ENCODE measurements at places on chromosomes 16 and 17.

- peak; percentile 87 for DNase-seq
These were observed 1.8 kb upstream of the SOST start for GRCh38 chr17:43760254-43760852.

GRCh38 chr17:76081295-76082210 lies 2.6 kb downstream of the ZACN start:
- DNase-seq = no peak

GRCh38 chr16:80265624-80266306 lies 275.0 kb upstream of the DYNLRB2 start:
- no peak for DNase-seq

- DNase-seq = no peak
These were observed 138.8 kb downstream of the PRKCA start for GRCh38 chr17:66441101-66441661.

- peak; percentile 40 for DNase-seq
These were observed 82.6 kb downstream of the HIC1 start for GRCh38 chr17:2137342-2138098.

GRCh38 chr16:88742896-88743605 lies 36.7 kb downstream of the CTU2 start:
- DNase-seq = no peak

- DNase-seq = no peak
These were observed 131.0 kb downstream of the PRKCB start for GRCh38 chr16:23966597-23967394.

GRCh38 chr17:43979671-43980070 lies 24.8 kb upstream of the NAGS start:
- DNase-seq = no peak

GRCh38 chr16:8720080-8720966 lies 45.9 kb downstream of the ABAT start:
- DNase-seq = peak; percentile 72

- DNase-seq = no peak
These were observed 68.3 kb downstream of the ARHGAP44 start for GRCh38 chr17:12857592-12857991.

- DNase-seq = no peak
These were observed 6.5 kb upstream of the CACNA1H start for GRCh38 chr16:1146409-1146808.

GRCh38 chr17:30831257-30831656 lies 509 bp upstream of the ATAD5 start:
- DNase-seq = no peak

GRCh38 chr16:19802612-19803011 lies 82.0 kb downstream of the GPRC5B start:
- DNase-seq = no peak

GRCh38 chr17:15929941-15930340 lies 15.0 kb upstream of the ADORA2B start:
- DNase-seq = no peak

DNA sequence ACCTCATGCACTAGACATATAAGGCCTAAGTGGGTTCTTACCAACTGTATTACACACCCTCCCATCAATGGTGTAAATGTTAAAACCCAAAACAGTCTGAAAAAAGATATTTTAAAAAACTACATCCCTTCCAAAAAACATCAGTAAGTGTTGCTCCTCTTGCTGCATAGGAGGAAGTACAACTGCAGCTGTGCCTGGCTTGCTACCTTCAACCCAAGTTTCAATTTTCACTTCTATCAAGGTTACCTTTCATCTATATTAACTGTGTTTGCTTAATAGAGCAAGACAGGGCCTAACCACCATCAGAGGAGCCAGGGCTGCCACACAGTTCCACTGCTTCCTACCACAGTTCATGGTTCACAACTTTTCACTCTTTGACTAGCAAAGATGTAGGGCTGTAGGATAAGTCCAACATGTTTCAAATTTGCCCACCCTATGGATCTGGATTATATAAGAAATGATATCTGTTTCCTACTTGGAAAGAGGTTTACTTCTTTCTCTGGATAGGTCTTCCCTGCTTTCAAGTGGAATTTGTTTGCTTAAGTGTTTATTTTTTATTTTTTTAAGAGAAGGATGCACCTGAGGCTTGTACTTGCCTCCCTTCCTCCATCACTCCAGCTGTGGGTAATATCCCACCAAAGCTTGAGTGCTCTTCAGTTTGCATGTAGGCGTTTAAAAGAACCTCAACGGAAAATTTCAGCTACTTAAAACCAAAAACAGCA lies 56.7 kb downstream of the GRB7 start:
- no peak for DNase-seq

- DNase-seq = no peak
These were observed 35.3 kb downstream of the TMEM132E start for GRCh38 chr17:34614698-34615097.

GRCh38 chr17:38727736-38728135 lies 2.4 kb upstream of the CISD3 start:
- DNase-seq = no peak

- no peak for DNase-seq
These were observed 59.9 kb downstream of the SEC14L1 start for GRCh38 chr17:77200711-77201110.

DNA sequence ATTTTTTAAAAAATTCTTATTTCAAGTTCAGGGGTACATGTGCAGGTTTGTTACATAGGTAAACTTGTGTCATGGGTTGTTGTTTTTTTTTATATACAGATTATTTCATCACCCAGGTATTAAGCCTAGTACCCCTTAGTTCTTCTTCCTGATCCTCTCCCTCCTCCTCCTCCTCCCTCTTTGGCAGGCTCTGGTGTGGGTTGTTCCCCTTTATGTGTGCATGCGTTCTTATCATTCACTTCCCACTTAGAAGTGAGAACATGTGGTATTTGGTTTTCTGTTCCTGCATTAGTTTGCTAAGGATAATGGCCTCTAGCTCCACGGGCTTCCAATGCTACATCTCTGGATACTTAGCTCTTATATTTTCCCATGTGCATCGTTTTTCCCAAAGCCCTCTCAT lies 404.4 kb downstream of the HAPSTR1 start:
- no peak for DNase-seq

DNA sequence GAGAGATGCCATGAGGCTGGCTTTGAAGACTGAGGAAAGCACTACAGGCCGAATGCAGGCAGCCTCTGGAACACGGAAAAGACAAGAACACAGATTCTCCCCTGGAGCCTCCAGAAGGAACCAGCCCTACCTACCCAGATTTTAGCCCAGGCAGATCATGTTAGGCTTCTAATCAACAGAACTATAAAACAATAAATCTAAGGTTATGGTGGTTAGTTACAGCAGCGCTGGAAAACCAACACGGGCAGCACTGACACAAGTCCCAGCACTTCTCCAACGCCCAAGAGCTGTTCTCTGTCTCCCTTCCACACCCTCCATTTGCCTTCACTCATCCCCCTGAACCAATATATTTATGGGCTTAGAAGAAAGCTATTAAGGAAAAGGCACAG lies 7.5 kb downstream of the ANKRD11 start:
- no peak for DNase-seq

- DNase-seq = peak; percentile 70
These were observed 25.0 kb downstream of the TEX14 start for GRCh38 chr17:58666858-58667267.

GRCh38 chr16:82949016-82949415 lies 322.2 kb downstream of the CDH13 start:
- no peak for DNase-seq

GRCh38 chr16:74320707-74321106 lies 24.1 kb downstream of the PSMD7 start:
- DNase-seq = peak; percentile 18

DNA sequence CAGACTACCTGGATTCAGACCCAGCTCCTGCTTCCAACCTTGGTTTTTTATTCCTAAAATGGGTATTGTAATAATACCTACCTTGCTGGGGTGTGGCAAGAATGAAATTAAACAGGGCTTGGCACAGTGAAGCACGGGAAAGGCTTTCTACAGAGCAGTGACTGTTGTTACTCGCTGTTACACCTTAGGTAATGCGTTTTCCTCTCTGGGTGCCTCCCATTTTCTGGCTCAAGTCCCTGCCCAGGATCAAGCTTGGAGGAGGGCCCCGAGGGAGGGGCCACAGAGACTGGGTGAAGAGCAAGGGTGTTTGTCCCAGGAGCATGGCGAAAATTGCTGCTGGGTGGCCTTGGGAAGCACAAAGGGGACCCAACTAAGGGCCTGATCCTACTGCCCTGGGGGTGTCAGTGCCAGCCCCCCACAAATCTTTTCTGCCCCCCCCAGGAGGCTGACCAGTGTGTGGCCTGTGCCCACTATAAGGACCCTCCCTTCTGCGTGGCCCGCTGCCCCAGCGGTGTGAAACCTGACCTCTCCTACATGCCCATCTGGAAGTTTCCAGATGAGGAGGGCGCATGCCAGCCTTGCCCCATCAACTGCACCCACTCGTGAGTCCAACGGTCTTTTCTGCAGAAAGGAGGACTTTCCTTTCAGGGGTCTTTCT lies 13.3 kb downstream of the MIEN1 start:
- DNase-seq = no peak

GRCh38 chr17:4678448-4679026 lies 25.4 kb downstream of the PELP1 start:
- no peak for DNase-seq

GRCh38 chr16:14548933-14549788 lies 80.9 kb downstream of the PARN start:
- DNase-seq = no peak

- DNase-seq = no peak
These were observed 47.1 kb downstream of the CMIP start for GRCh38 chr16:81491541-81492188.

GRCh38 chr17:34703533-34703932 lies 124.2 kb downstream of the TMEM132E start:
- peak; percentile 8 for DNase-seq

DNA sequence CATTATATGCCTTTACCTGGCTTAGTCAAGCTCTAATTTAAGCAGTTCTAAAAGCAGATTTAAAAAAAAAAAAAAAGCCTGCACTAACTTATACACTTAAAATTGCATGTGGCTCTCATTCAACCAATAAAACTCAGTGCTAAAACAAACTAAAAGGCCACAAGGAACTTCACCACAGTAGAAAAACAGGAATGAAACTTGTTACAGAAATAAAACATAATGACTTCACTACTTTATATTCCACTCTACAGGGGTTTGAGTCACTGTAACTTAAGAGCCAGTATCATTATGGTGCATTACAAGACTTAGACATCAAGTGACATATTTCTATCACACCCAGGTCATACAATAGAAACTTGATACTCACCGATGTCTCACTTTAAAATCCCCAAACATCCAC lies 11.1 kb downstream of the CA10 start:
- no peak for DNase-seq

GRCh38 chr16:28607116-28607623 lies 2.7 kb downstream of the SULT1A1 start:
- no peak for DNase-seq

DNA sequence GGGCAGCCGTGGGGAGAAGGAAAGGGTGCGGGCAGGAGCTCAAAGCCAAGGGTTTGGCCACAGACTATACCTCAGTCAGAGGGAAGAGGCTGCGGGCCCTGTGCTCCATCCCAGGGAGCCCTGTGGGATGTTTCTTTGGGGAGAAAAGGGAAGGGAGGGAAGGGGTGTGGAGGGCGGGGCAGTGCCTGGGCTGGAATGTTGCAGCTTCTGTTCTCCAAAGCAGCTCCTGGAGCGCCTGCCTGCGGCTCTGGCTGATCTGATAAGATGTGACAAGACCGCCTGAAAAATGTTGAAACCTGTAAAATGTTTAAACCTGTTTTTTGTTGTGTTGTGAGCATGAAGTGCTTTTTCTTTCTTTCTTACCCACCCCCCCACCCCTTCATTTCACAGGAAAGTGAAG lies 32.8 kb downstream of the WNT3 start:
- DNase-seq = no peak

- DNase-seq = no peak
These were observed 39.8 kb downstream of the KSR1 start for GRCh38 chr17:27496005-27496404.

- no peak for DNase-seq
These were observed 116.9 kb downstream of the DNAH3 start for GRCh38 chr16:21033704-21034103.

GRCh38 chr17:69523244-69523861 lies 108.9 kb downstream of the MAP2K6 start:
- peak; percentile 37 for DNase-seq

- DNase-seq = peak; percentile 22
These were observed 251.2 kb downstream of the ENGASE start for GRCh38 chr17:79325709-79326430.

- DNase-seq = no peak
These were observed 2.3 kb downstream of the KRTAP1-5 start for GRCh38 chr17:41024697-41025096.

GRCh38 chr17:67265436-67266019 lies 20.5 kb upstream of the HELZ start:
- DNase-seq = no peak

DNA sequence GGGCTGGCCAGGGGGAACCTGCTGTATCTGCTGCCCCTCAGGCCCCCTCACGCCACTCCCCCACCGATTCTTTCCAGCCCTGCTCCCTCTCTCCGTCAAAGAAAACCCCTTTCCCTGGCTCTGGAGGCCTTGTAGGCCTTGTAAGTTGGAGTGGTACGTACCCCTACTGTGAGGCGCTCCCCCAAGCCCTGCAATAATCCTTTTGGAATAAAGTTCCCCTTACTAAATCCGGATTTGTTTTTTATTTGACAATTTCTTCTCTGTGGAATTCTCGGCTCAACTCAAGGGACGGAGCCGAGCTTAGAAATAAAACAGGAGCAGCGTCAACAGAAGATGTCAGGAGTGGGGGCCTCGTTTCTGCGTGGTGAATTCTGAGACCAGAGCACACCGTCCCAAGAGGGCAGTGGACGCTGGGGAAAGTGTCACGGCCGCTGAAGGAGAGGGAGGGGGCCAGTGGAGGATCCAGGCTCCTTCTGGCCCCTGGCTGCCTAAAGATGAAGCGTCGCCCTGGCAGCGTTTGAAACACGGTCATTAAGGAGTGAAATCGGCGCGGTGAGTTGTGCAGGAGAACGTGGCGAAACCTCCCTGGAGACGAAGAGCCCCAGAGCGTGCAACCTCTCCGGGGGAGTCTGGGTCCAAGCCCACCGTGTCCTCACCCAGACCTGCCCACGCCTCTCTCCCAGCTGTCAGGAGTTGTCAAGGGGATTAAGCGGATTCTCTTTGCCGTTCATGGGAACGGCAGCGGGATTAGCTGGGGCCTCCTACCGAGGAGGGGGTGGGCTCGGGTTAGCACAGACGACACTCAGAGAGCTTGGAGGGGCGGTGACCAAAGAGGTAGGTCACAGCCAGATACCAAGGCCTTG lies 47.0 kb downstream of the SLC7A5 start:
- DNase-seq = no peak

DNA sequence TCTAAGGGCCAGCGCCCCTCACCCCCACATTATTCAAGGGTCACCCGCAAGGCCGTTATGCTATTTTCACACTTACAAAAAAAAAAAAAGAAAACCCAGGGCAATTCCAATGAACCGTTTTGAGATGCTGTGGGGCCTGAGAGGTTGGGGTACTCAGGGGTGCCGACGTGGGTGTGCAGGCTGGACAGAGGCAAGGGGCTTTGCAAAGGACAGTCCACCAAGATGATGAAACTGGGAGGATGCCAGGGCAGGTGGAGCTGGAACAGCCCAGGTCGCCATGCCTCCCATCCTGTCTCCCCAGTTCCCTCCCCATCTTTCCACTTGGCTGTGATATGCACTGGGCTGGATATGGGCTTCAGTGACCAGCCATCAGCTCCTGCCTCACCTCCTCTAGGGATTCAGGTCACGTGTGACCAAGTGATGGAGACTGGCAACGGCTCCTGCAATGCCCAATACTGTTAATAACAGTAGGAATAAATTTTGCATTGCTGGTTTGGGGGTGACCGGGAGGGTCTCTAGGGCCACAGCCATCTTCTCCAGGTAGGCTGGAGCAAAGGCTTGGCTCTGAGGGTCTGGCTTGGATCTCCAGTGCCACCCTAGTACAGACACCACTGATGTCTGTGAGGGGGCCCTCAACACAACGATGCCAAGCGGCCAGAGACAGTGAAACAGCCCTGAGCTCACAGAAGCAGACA lies 151.3 kb upstream of the TNRC6C start:
- DNase-seq = no peak
